ENCODE measurements at places on chromosomes 5 and 9.

- DNase-seq = no peak
Measured at GRCh38 chr5:115317320-115317719, 20.9 kb upstream of the CCDC112 start.

DNA sequence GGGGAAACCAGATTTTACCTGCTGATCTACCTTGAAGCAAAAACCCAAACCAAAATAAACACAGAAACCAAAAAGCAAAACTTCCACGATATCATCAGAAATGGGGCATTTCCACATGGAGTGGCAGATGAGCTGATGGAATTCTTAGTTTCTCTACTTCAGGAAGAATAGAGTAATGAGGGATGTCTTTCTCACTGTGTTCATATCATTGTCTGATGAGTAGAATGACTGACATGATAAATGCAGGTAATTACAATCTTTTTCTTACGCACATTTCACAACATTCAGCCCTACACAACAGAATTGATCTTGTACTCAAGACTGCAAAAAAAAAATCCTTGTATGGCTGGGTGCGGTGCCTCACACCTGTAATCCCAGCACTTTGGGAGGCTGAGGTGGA lies 23.2 kb upstream of the ANKH start:
- DNase-seq = no peak

GRCh38 chr9:134486596-134486995 lies 155.0 kb upstream of the COL5A1 start:
- no peak for DNase-seq

DNA sequence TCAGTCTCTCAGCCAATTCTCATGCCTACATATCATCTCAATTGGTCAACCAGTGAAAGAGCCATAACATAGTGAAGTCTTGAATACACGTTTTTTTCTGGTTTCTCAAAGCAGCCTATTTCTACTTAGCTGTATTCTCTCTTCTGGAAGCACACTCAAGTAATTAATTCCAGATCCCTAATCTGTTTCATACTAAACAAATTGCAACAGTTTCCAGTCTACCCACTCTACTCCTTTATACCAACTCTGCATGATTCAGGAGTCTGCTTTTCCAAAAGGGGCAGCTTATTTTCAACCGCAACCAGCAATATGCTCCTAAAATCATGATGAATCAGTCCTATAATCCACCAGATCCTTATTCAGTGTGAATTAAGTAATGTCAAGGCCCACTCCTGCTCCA lies 211.7 kb downstream of the TLE1 start:
- peak; percentile 70 for DNase-seq

- no peak for DNase-seq
Measured at GRCh38 chr9:126348911-126349550, 22.4 kb downstream of the MVB12B start.

DNA sequence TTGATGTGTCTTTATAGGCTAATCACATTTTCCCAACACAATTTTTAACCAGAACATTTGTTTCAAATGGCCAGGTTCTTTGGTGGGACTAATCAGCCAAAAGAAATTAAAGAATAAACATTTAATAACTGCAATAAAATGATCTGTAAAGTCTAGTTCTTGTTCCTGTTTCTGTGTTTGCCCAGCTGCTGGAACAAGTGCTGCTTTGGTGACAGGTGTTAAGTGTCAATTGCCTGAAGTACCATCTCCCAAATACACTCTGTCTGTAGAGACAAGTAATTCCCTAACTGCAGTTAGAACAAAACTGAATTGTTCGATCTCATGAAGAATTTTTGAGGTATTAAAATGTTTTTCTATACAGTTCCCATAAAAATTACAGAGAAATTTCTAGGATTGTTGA lies 402.3 kb upstream of the CHD1 start:
- DNase-seq = no peak

DNA sequence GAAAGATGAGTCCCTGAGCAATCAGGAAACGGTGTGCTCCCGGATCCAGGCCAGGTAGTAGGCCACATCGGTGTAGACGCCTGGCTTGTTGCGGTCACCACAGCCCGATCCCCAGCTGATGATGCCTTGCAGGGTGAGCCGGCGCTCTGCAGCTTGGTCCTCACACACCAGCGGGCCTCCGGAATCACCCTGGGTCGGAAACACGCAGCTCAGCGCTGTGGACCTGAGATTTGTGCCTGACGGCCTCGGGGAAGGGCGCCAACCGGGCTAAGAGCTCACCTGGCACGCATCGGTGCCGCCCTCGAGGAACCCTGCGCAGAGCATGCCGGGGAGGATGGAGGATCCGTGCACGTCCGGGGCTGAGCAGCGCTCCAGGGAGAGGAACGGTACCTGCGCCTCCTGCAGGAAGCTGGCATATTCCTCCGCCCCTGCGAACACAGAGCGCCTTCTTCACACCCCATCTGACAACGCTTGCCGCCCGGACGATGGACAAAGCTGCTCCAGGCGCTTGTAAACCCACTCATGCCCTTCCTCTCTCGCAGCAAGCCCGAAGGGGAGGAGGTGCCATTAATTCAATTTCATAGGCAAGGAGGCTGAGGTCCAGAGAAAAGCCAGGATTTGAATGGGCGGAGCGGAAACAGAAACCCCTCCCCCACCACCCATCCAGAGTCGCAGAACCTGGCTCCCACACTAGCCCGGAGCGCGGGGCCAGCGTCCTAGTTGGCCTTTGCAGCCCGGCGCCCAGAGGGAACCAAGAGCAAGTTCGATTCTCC lies 2.0 kb upstream of the PFN3 start:
- peak; percentile 46 for DNase-seq

DNA sequence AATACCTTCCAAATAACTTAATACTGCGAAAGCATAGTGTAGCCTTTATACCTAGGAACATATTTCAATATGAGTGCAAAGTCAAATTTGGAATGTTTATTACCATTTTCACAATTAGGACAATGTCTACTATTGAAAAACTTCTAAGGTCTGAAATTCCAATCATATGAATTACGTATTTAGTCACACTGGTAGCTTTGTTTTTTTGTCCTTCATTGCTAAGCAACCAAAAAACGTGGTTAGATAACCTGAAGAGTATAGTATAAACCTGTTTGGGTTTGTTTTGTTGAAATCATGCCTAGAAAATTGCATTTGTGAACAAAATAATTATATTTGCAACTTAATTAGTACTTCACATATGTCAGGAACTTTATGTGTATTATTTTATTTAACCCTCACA lies 134.2 kb downstream of the FBXO4 start:
- no peak for DNase-seq

GRCh38 chr9:122572456-122572855 lies 10.7 kb downstream of the OR1L8 start:
- peak; percentile 72 for DNase-seq

DNA sequence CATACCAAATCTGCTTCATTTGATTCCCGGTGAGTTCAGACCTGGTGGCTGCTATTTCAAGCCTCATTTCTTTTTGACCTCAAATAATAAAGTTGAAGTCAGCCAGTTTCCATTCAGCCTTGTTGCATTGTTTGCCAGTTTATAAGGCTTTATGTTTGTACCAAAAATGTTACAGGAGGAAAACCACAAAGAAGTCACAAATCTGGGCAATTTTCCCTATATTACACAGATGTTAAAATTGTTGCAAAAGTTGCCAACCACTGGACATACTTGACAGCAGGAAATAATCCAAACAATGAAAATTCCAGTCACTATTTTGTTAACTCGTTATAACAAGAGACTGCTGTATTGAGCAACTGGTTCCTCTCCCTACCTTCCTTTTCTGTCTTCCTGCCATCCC lies 1325.0 kb upstream of the DMAC1 start:
- DNase-seq = no peak

DNA sequence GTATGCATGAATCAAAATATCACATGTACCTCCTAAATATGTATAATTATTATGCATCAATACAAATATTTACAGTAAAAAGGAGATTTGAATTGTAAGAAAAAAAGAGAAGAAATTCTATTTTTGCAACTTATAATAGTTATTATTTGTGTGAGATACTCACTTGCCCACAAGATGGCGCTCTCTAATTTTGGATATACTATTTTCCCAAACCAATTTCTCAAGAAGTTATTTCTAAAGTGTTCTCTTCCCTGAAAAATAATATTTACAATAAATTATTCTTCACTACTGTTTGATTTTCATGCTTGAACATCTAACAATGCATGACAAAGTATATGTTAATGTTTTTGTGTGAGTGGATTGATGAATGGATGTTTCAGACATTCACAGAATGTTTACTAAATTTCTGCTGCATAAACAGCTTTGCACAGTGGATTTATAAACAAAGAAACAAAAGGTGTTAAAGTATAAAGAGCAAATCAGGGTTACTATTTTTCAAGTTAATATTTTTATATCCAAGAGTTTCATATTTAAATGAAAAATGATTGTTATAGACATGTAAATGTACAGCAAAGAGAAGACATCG lies 503.4 kb downstream of the PDE4D start:
- DNase-seq = no peak

DNA sequence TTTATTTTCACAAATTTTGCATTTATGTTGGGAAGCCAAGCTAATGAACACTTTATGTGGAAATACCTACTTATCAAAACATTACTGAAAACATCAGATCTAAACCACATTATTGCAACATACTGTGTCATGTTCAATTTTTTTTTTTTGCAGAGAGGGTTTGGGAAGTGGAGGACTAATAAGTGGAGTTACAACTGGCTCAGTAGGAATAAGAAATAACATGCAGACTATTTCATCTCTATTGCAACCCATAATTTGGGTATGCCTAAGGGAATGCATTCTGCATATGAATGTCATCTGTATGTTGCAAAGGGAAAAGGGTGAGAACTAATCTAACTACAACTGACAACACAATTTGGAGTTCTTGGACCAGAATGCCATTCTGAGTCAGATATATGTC lies 41.8 kb downstream of the APC start:
- peak; percentile 10 for DNase-seq

DNA sequence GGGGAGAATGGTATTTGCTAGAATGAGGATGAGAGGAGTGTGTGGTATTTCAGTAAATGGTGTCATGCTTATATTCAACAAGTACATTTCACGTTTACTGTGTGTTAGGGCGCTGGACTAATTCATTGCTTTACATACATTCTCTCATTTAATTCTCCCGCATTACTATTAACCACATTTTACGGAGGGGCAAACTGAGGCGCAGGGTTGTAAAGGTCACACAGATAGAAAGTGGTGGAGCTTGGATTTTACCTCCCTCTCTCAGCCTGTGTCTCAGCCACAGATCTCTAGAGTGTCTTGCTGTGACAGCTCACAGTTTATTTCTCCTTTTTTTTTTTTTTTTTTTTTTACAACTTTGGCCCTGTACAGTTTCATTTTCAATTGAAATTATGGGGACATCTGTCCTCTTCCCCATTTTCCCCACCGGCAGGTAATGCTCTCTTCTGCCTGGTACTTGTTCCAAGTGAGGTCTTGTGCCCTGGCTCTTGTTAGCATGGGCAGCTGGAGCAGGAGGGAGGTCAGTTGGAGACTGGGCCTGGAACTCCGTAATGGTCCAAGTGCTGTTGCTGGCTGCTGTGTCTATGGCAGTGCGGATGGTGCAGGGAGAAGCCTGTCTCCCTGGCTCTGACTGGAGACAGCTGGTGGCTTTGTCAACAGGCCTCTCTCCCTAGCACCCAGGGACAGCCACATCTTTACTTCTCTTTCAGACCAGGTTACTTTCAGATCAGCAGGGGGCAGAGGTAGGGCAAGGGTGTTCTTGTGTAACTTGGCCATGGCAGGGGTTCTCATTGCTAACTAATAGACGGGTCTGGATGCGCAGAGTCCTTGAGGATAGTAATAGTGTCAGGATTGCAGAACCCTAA lies 20.5 kb upstream of the NDST1 start:
- DNase-seq = no peak

GRCh38 chr9:133502112-133502511 lies 22.6 kb downstream of the MYMK start:
- no peak for DNase-seq

DNA sequence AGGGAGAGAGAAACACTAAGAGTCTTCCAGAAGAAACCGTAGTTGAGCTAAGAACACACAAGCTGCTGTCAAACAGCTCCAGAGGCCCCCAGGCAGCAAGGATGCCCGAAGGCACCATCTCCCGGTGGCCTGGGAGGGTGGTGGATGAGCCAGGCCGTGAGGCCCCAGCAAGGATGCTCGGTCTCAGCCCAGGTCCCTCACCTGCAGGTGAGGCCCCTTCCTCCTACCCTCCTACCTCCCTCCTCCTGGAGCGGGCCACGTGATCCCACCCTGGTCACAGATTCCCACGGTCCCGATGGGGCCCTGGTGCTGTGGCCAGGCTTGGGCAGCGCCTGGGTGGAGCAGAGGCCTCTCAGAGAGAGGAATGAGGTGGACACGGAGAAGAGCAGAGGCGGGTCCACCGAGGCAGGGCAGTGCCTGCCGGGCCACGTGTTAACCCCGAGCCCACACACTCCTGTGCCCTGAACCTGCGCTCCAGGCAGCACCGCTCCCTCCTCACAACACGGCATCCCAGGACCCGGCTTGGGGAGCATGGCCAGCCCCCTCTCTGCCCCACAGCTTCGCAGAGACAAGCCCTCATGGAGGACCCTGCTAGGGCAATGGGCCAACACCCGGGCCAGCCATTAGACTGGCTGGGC lies 95.4 kb upstream of the SARDH start:
- no peak for DNase-seq

DNA sequence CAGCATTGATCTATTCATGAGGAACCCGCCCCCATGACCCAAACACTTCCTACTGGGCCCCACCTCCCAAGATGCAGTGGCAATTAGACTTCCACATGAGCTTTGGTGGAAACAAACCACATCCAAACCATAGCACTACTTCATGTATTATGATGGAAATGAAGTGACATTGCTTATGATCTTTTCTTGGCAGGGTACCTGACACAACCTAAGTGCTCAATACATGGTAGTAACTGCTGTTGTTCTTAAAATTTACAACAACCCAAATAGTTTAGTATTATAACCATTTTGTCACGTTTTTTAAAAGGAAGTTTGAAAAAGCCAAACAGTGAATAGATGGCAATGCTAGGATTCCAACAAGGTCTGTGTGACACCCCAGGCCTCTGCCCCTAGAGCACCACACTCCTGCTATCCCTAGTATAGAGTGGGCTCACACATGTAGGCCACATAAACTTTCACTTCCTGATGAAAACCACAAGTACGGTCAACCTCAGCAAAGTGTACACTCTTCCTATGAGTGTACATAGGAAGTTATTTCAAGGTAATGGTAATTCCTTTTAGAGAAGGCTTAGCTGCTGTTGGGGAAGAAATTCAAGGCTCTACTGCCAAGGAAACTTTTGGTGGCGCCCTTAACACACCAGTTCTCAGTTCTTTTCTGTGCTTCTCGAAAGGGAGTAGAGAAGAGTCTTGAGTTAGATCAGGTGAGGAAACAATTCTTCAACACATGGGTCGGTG lies 97.6 kb downstream of the ARSB start:
- no peak for DNase-seq

DNA sequence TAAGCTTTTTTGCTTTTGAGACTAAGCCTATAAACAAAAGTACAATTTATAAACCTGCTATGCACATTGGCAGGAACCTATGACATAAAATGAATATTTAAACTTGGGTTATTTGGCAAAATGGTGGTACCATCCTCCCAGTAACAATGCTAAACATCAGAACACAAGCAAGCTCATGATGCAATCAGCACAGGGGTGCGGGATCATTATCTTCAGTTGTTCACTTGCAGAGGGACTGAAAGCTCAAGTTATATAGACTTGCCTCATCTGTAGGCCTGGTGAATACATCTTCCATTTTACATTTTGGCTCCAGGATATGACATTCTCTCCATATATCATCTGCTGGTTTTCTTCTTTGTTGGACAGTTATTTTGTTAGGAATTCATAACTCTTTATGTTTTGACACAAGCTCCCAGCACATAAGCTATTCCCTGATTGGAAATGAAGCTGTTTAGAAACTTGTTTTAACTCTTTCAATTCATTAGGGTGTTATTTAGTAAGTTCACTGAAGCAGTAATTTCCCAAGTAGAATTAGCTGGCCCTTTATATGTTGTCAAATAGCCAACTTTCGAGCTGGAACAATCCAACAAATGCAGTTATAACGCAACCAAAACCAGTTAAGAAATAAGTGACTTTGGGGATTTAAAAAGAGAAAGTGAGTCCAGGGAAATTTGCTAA lies 124.7 kb upstream of the LIFR start:
- no peak for DNase-seq
